Activated T-cell treated with anti-CD3 and anti-CD28 coated beads, Interleukin-2, amount 50 U/mL, for 4 hours (primary cell): ENCODE measurements at places on chromosomes 6 and 20. TPM values are rescaled to one million over a fixed set of nuclear protein-coding genes. Genes with fewer than 3 reads are reported as not detected.

GRCh38 chr6:24053057-24053456 lies 73.0 kb upstream of the NRSN1 start:
- no peak for DNase-seq

DNA sequence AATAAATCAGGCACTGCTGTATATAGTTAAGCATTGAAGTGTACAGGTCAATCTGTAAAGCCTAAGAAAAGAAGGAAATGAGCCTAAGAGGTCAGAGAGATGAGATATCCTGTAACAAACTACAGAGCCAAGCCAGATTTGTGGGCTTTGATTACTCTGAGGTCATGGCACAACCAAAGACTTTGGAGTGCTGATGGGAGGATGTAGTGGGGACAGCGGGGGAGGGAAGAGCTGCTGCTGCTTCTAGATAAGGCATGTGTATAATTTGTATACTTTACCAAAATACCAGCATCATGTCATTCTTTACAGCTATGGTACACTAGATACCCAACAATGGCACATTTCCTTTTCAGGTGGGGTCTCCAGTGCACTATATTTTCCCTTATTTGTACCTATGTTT lies 102.5 kb downstream of the OGFRL1 start:
- DNase-seq: no peak

MDN1 gene
- total RNA-seq: 86.3 TPM

NSFL1C gene
- total RNA-seq: 193 TPM
